ENCODE measurements at places on chromosomes 2 and 18. TPM values are rescaled to one million over a fixed set of nuclear protein-coding genes. Genes with fewer than 3 reads are reported as not detected.

DNA sequence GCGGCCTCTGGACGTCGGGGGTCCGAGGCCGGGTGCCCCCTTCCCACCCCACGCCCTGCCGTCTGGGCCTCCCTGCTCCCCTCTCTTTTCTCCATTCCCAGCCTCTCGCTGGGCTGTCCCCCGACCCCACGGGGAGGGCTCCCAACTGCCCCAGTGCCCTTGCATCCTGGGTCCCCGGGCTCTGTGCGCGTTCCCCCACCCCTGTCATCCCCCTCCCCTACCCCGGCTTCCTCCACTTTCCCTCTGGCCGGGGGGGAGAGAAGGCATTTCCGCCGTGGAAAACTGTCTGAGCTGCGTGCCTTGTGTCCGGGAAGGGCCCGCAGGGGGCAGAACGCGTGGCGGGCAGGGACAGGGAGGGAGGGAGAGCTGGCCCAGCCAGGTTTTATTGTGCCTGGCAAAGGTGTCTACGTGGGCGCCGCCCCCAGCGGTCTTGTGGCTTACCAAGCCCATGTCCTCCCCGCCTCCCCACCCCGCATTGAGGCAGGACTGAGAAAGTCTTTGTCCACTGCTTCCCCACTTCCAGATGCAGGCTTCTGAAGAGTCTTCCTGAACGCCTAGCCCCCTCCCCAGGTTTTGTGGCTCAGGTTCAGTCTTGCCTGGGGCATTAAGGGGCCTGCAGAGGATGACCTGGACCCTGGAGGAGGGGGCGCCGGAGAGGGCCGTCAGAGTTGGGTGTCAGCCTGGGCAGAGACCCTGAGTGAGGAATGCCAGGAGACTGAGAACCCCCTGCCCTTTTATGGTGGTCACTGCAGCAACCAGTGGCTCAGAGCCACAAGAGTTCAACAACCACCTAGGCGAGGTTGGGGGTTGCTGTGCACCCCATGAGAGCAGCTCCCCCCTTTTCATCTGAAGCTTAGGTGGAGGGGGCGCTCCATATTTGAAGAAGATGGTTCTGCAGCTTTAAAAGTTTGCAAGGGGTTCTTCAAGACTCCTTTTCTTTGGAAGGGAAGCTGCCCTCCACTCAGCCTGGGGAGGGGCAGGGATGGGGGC, 1.3 kb downstream of the ITM2C start:
- peaks cover 33% of the 10 kb centered on the region for H3K4me1 ChIP-seq
- peaks cover 16% of the 10 kb centered on the region for H3K27me3 ChIP-seq
- no peak for DNase-seq
- H3K36me3 ChIP-seq, result no peaks in the 10 kb centered on the region
- H3K4me3 ChIP-seq, result peak overlapping the region; percentile 99

DNA sequence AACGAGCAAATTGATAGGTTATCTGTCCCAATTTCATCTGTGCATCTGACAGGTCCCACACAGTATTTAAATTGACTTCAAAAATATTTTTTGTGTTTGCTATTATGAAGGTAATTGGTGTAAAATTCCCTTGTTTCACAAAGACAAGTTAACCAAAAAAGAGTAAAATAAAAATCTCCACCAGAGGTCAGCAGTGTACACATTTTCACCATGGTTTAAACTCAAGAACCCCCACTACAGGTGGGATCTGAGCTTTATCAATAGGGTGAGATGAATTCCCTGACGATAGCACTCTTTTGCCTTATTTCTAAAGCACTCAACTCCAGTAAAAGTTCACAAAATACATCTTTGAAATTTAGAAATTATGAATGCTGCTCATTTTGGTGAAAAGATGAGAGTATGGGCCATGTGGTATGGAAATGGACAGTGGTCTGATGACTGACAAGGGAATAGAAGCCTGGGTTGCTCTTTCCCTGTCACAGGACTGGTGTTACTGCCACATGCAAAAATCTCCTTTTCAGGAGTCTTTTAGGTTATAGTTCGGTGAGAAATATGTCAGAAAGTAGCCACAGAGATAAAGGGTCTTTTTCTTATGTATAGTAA, 68.0 kb downstream of the SERPINB8 start:
- H3K4me1 ChIP-seq, result no peaks in the 10 kb centered on the region
- no peaks in the 10 kb centered on the region for H3K36me3 ChIP-seq
- DNase-seq, result peak; percentile 50
- no peaks in the 10 kb centered on the region for H3K27me3 ChIP-seq

- no peak for DNase-seq
- H3K27ac ChIP-seq, result no peak overlapping the region
- no peaks in the 10 kb centered on the region for H3K4me1 ChIP-seq
- H3K27me3 ChIP-seq, result peaks cover 13% of the 10 kb centered on the region
- no peaks in the 10 kb centered on the region for H3K36me3 ChIP-seq
Observed at GRCh38 chr2:5980450-5981190, 288.4 kb downstream of the SOX11 start.

DNA sequence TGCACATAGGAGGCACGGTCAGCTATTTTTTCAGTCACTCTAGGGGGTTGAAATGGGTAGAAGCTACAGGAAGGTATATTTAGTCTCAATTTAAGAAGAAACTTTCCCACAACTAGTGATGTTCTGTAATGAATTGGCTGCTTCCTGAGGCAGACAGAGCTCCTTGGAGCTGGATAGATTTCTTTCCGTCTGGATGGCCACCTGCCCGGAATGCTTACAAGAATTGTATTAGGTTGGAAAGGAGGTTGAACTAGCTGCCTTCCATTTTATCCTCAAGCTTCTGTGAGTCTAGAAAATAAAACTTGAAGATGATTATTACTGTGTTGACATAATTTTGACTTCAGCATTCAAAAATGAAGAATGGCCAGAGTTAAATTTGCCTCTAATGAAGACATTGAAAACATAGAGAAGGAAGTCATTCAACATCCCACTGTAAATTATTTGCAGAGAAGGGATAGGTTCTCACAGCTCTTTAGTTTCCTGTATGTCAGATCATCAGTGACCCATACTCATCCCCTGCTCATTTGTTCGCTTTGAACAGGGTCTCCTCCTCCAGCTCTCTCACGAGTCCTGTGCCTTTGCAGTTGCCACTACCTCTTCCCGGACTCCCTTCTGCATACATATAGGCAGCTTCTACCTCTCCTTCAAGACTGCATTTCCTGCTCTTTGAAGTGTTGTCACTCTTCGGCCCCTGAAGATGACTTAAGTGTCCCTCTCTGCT, 88.8 kb downstream of the CRIM1 start:
- DNase-seq, result no peak
- no peaks in the 10 kb centered on the region for H3K27me3 ChIP-seq
- no peak overlapping the region for H3K4me3 ChIP-seq
- H3K27ac ChIP-seq, result no peak overlapping the region
- H3K4me1 ChIP-seq, result peaks cover 13% of the 10 kb centered on the region

GRCh38 chr2:209305026-209305425, 118.8 kb upstream of the MAP2 start:
- H3K36me3 ChIP-seq, result no peaks in the 10 kb centered on the region
- no peak overlapping the region for H3K27ac ChIP-seq
- no peak overlapping the region for H3K4me3 ChIP-seq
- no peak for DNase-seq

DNA sequence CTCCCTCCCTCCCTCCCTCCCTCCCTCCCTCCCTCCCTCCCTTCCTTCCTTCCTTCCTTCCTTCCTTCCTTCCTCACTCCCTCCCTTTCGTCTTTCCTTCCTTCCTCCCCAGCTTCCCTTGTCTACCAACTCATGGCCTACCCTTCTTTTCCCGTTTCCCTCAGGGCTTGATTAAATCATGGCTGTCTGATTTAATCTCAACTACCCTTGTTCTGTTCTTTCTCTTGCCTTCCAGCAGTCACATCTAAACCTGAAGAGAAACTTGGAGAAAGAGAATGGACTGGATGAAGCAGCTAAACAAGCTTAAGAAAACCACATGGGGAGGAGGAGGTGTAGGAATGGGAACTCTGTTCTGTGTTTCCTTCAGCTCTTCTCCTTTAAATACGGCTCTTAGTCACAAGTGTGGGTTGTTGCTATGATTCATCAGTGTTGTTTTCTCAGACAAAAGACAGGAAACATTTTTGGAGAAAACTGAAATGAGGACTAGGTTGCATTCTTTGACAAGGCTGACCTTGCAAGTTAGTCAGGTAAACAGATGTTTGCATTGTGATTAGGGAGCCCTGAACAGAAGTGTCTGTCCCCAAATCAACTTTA, 177.9 kb downstream of the LRRTM1 start:
- no peak for DNase-seq
- H3K27ac ChIP-seq, result no peak overlapping the region
- no peaks in the 10 kb centered on the region for H3K4me1 ChIP-seq
- H3K36me3 ChIP-seq, result no peaks in the 10 kb centered on the region

GRCh38 chr2:9578467-9579235, 23.0 kb upstream of the ADAM17 start:
- H3K36me3 ChIP-seq, result peaks cover 4% of the 10 kb centered on the region
- no peak overlapping the region for H3K27ac ChIP-seq
- DNase-seq, result peak; percentile 64
- H3K4me1 ChIP-seq, result peaks cover 20% of the 10 kb centered on the region
- H3K27me3 ChIP-seq, result no peaks in the 10 kb centered on the region

GRCh38 chr2:212686285-212686895, 147.8 kb upstream of the ERBB4 start:
- H3K36me3 ChIP-seq, result no peaks in the 10 kb centered on the region
- peak; percentile 49 for DNase-seq
- H3K4me3 ChIP-seq, result no peak overlapping the region
- no peak overlapping the region for H3K27ac ChIP-seq
- no peaks in the 10 kb centered on the region for H3K4me1 ChIP-seq
- no peaks in the 10 kb centered on the region for H3K27me3 ChIP-seq

GRCh38 chr2:108418416-108418815, 30.6 kb upstream of the GCC2 start:
- no peaks in the 10 kb centered on the region for H3K27me3 ChIP-seq
- no peaks in the 10 kb centered on the region for H3K36me3 ChIP-seq
- no peak for DNase-seq
- H3K27ac ChIP-seq, result no peak overlapping the region

DNA sequence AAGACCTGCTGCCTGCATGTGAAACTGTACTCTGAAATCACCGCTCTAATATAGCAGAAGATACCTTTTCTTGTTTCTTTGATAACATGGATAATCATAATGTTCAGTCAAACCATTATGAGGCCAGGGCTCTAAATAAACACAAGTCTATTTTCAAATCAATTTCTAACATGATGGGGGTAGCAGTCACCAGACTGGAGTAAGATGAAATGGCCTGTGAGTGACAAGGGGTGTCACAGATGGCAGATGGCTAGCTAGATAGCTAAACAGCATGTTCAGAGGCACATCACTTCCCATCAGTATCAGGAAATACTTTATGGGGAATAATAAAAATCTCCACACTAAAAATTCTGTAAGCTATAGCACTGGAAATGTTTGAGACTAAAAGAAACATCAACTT, 14.0 kb downstream of the MBD2 start:
- H3K4me1 ChIP-seq, result peaks cover 35% of the 10 kb centered on the region
- H3K4me3 ChIP-seq, result no peak overlapping the region
- H3K36me3 ChIP-seq, result no peaks in the 10 kb centered on the region

The EMILIN1 gene
- polyA plus RNA-seq, result 8.1 TPM

The UGT1A6 gene
- polyA plus RNA-seq, result 0.25 TPM

The CLHC1 gene
- 9.8 TPM for polyA plus RNA-seq

The CRYBA2 gene
- polyA plus RNA-seq, result not detected

The ECEL1 gene
- not detected for polyA plus RNA-seq

The SCN1A gene
- 19.9 TPM for polyA plus RNA-seq

The ALPP gene
- not detected for polyA plus RNA-seq

The ID2 gene
- 610 TPM for polyA plus RNA-seq
